Upper lobe of right lung (tissue), 1 donor: ENCODE measurements at places on chromosomes 12 and 14. TPM values are rescaled to one million over a fixed set of nuclear protein-coding genes. Genes with fewer than 3 reads are reported as not detected.

- DNase-seq: no peak
Measured at GRCh38 chr14:80387563-80387981, 176.3 kb upstream of the DIO2 start.

- no peak for DNase-seq
Measured at GRCh38 chr12:105574056-105574715, 243.7 kb downstream of the C12orf75 start.

- DNase-seq: no peak
Measured at GRCh38 chr12:111437816-111438454, 32.2 kb downstream of the SH2B3 start.

GRCh38 chr12:101414533-101415119, 7.1 kb upstream of the ARL1 start:
- DNase-seq: no peak

DNA sequence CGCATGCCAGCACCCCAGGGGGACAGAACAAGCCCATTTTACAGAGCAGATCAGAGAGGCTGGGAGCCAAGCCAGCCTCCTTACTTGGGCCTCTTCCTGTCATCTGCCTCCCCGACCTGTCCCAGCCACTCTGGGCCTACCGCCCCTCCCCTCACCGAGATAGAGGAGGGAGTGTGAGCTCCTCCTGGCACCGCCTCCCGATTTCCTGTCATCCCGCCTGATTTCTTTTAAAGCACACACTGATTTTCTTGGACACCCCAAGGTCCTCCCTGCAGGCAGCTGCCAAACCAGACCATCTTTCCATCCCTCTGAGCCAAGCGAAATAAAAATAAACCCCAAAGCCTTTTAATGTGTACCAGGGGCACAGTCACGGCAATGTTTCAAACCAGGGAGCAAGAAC, 108.4 kb downstream of the RFLNA start:
- DNase-seq: no peak

DNA sequence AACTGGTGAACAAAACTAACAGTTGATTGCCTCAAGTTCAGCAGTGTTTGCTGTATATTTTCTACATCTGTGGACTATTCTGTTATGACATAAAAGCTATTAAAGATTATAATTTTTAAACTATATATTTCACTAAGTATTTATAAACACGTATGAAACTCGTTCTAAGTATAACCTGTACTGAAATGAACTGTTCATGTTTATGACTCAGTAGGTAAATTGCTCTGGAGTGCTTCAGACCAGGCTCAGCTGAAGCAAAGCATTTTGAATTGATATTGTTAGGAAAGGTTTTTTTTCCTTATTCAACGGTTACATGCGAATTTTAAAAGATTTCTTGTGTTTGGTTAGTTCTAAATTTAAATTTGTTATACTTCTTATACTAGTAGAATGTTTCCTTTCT, 151.3 kb downstream of the RAD51B start:
- DNase-seq: no peak

DNA sequence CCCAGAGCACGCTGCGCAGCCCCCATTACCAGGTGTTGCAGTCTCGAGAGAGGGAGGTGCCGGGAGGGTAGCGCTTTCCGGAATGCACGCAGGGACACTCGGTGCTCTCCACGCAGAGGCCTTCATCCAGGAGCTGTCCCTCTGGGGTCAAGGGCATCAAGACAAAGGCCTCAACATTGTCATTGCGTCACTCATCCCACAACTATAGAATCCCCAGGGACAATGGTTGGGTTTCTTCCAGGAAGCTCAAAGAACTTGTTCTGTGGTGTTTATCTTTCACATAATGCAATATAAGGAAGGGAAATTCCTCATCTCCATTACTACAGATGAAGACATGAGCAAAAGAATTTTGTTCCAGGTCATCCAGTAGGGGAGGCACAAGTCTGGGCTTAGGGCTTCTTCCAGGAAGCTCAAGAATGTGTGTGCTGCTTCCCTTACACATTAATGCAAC, 52.1 kb downstream of the VWF start:
- no peak for DNase-seq

DNA sequence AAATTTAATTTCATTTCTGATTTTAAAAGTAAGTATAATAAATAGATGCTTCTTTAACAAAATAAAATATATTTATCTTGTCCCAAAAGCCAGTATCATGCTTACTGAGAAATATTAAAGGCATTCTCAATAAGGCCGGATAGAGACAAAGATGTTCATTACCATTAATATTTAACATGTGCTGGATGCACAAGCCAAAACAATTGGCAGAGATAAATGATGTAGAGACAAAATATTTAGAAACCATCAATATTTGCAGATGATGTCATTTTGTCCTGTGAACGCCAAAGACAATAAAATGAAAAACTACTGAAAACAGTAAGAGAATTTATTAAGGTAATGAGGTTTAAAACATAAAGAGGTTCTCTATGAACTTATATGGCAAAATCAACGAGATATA, 313.5 kb downstream of the ITPR2 start:
- DNase-seq: no peak

DNA sequence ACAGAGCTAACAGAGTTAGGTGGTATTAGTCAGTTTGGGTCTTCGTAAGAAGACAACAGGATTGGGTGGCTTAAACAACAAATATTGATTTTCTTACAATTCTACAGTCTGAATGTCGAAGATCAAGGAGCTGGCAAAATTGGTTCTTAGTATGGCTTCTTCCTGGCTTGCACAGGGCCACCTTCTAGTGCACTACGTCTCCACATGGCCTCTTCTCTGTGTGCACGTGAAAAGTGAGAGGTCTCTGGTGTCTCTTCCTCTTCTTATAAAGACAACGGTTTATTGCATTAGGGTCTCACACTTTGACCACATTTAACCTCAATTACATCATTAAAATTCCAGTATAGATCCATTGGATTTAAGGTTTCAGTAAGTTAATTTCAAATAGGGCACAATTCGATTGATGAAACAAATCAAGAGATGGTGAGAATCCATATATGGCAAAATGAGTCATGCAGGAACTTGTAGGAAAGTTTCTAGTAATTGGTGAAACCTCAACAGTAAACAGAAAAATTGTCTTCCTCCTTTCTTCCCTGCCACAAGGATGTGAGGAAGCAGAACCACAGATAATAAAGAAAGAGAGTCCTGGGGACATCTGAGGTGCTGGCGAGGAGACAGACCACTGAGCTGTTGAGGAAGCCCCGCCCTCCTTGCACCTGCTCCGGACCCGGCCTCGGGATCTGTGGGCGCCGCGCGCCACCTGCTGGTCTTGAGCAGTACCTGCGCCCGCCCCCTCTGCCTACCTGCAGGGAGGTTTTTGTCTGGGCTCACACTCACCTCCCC, 846.7 kb downstream of the TMEM121 start:
- DNase-seq: peak; percentile 84

DNA sequence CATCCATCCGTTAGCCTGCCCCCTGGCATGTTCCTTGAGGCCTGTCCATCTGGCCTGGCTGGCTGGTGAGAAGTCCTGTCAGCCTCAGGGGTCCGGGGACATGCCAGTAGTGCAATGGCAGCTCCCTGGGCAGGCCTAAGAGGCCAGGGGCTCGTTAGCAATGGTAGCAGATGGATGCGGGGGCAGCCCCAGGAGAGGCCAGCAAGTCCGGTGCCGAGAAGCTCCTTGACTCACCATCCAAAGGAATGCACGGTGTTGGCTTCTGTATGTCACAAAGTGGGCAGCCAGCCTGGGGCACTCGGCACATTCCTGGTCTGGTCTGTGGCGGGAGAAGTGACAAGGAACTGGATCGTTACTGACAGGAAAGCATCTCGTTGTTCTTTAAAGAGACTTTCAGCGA, 319.9 kb downstream of the CACNA1C start:
- peak; percentile 60 for DNase-seq

- no peak for DNase-seq
Measured at GRCh38 chr12:3667485-3667884, 85.4 kb downstream of the CRACR2A start.

DNA sequence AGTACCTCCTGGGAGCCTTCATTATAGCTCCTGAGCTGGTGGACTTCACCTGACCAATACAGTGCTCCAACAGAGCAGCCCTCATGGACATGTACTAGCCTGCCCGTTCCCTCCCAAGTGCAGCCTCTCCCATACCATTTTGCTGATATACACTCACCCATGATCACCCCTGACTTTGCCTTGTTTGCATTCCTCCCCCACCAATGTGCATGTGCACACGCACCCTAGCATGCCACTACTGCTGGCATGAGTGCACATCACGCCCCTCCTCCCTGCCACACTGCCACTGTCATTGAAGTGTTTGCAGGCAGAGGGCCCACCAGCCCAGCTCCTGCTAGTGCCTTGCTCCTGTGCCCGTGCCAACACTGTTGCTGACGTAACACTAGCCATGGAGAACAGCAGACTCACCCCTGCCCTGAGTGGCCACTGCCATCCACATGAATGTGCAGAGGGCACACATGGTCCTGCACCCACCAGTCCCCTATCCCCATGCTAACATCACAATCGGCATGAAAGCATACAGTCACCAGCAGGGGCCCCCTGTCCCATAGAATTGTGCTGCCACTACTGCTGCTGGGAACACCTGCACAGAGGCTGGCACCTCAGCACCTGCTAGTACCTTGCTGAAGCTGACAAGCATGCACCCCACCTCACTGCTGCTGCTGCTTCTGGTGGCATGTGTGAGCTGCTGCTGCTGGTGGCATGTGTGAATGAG, 110.3 kb downstream of the SINHCAF start:
- peak; percentile 63 for DNase-seq

DNA sequence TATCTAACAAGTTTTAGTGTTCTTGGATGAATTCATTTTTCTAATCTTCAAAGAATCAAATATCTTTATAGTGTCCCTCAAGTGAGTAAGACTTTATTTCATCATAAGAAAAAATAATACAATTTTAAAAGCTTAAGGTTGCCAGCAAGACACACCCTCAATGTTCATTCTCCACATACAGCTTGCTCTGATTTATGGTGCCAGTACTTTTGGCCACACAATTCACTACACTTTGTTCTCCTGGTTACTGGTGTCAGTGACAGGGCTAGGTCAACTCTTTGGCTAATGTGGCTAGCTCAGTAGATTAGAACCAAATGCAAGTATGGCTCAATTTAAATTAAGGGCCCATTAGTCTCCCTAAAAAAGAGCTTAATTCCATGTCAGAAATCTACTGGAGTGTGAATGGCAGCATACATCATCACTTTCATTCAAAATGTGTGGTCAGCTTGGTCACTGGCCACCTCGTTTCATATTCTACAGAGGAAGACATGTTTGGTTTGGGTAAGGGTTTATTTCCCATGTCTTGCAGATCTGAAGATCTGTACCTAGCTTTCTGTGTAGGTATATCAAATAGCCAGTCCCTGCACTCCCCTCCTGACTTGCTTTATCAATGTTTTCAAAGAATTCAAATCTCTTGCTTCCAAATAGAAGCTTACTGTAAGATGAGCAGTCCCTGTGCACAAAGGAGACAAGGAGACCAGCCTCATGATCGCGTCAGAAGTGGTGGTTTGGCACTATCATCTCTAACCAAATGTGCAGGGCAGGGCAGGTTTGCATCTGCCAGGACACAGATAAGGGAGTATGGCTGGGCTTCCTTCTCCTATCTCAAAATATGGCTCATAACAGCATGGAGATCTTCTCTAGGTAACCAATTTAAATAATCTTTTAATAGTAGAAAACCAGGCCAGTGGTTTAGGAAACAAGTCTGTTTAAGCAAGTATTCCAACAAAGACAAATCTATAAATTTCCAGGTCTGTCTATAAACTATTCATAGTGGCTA, 31.3 kb downstream of the HECTD4 start:
- DNase-seq: no peak

- no peak for DNase-seq
Measured at GRCh38 chr12:99284161-99284560, 363.4 kb upstream of the GARIN6 start.

- peak; percentile 74 for DNase-seq
Measured at GRCh38 chr14:90624227-90624626, 192.0 kb downstream of the TTC7B start.

DNA sequence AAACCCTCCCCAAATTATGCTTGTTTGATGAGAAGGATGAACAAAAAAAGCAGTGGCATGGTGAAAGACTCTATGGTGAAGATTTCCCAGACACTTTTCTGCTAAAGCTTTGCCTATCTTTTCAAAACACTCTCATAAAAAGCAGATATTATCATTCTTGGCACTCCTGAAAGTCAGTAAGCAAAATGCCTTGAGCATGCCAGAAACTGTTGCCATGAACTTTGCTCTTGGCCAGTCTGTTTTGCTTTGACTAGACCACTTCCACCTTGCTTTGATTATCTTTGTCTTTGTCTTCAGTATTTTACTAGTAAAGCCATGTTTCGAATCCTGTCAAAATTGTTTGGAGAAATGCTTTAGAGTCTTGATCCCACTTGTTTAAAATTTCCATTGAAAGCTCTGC, 110.4 kb downstream of the CNTN1 start:
- no peak for DNase-seq

GRCh38 chr12:33795536-33795935, 226.8 kb upstream of the ALG10 start:
- DNase-seq: no peak

- DNase-seq: no peak
Measured at GRCh38 chr12:39296496-39296895, 146.4 kb downstream of the KIF21A start.

GRCh38 chr14:59919570-59920377, at the start of gene LRRC9:
Gene LRRC9, plus strand, starts transcription at chr14:59920144.
- peak; percentile 69 for DNase-seq

DNA sequence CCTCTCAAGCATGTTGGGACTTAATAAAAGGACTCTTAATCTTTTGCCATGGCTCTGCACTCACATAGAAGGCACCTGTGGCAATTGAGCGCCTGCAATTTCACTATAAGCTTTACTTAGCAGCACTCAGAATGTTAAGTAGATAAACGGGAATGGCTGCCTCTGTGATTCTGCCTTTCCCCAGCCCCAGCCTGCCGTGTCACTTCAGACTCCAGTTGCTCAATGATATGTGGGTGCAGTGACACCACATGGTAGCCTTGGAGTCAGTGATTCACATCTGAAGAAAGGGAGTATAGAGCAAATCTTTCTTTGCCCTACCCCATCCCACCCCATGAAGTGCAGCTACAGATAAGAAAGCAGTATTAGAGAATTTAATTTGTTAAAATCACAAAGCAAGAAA, 96.1 kb downstream of the ZFC3H1 start:
- DNase-seq: no peak

DNA sequence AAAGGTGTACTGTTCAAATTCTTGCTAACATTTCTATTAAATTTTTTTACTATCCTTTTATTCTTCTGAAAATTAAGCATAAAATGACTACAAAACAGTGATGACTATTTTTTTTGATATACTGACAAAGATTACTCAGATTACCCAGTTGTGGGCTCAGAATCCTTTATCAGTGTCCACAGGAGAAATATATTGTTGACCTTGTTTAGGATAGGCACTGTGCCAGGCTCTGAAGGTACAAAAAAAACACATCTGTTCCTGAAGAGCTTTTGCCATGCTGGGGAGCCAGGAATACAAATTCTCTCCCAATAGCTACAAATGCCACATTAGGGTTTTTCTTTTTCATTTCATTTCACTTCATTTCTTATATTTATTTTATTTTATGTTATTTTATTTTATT, 26.9 kb upstream of the GCH1 start:
- DNase-seq: no peak

FLVCR2 gene
- total RNA-seq: 28.6 TPM

IL22 gene
- total RNA-seq: not detected

BIN2 gene
- 26.1 TPM for total RNA-seq

ASPG gene
- total RNA-seq: 5.3 TPM

RTN1 gene
- 9.6 TPM for total RNA-seq

TAS2R20 gene
- total RNA-seq: 1.2 TPM

PRH2 gene
- not detected for total RNA-seq

ACOT6 gene
- total RNA-seq: not detected

REP15 gene
- total RNA-seq: 4.5 TPM

KMT2D gene
- total RNA-seq: 102 TPM

GUCY2C gene
- total RNA-seq: not detected
